ENCODE measurements at places on chromosomes 16 and 17. TPM values are rescaled to one million over a fixed set of nuclear protein-coding genes. Genes with fewer than 3 reads are reported as not detected.
A peak's percentile ranks its signal among the peaks of the same experiment; 100 is the strongest.

- DNase-seq = no peak
Measured at GRCh38 chr16:14308368-14308723, 237.2 kb downstream of the MRTFB start.

- DNase-seq = no peak
Measured at GRCh38 chr16:51876601-51876875, 670.4 kb downstream of the TOX3 start.

DNA sequence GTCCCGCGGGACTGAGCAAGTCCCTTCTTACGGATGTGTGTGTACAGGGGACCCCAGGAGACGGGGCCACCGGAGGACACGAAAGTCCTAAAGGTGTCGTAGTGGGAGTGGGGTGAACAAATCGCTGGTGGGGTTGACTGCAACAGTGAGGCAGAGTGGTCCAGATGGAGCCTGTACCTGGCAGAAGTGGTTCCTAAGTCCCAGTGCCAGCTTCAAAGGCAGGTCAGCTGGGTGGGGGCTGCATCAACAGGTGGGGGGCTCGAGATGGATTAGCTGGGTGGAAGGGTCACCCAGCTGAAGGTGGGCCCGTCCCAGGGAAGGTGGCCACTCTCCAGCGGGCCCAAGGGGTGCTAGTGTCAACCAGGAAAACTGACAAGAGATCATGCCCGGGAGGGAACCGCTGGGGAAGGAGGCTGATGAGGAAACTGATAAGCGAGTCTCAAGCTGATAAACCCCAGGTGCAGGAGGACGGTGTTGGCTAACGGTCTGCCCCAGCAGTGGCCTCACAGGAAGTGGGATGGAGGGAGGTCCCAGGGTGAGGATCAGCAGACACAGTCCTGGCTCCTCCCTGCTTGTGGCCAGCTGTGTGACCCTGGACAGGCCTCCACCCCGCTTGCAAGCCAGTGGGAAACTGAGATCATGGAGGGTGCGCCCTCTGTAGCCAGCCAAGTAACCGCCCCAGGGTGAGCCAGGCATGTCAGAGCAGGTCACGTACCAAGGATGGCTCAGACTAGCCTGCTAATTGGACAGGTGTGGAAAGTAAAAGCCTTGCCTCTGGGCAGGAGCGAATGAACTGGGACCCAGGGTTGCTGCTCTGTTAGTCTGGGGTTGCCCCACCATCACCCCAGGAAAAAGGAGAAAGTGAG, 1.0 kb downstream of the ORAI3 start:
- DNase-seq = no peak

- no peak for DNase-seq
Measured at GRCh38 chr16:57172721-57173290, 13.0 kb downstream of the PSME3IP1 start.

DNA sequence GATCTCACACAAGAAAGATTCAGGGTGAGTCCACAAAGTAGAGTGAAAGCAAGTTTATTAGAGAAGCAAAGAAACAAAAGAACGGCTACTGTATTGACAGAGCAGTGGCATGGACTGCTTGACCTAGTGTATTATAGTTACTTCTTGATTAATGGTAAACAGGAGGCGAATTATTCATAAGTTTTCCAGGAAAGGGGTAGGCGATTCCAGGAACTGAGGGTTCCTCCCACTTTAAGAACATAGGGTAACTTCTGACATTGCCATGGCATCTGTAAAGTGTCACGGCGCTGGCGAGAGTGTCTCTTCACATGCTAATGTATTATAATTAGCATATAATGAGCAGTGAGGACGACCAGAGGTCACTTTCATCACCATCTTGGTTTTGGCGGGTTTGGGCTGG, 93.2 kb downstream of the CACNG3 start:
- DNase-seq = no peak

GRCh38 chr16:82363026-82363816, 193.2 kb upstream of the MPHOSPH6 start:
- no peak for DNase-seq

DNA sequence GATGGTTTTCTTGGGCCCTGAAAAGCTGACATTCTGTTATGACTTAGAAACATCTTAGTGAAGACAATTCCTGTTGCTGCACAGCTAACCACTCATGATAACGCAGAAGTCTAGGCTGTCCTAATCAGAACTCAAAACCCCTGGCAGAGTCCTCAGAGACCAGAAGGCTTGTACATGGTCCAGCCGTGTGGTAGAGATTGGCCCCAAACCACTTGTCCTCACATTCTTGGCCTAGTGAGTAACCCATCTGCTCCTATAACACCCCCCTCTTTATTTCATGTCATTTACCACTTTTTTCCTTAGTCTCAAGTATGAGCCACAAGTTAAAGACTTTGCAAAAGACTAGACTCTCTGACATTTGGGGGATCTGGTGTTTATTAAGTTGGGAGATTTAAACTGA, 116.5 kb upstream of the ADAMTS18 start:
- DNase-seq = no peak

GRCh38 chr17:48131216-48131824, 23.8 kb downstream of the SNX11 start:
- DNase-seq = peak; percentile 65

DNA sequence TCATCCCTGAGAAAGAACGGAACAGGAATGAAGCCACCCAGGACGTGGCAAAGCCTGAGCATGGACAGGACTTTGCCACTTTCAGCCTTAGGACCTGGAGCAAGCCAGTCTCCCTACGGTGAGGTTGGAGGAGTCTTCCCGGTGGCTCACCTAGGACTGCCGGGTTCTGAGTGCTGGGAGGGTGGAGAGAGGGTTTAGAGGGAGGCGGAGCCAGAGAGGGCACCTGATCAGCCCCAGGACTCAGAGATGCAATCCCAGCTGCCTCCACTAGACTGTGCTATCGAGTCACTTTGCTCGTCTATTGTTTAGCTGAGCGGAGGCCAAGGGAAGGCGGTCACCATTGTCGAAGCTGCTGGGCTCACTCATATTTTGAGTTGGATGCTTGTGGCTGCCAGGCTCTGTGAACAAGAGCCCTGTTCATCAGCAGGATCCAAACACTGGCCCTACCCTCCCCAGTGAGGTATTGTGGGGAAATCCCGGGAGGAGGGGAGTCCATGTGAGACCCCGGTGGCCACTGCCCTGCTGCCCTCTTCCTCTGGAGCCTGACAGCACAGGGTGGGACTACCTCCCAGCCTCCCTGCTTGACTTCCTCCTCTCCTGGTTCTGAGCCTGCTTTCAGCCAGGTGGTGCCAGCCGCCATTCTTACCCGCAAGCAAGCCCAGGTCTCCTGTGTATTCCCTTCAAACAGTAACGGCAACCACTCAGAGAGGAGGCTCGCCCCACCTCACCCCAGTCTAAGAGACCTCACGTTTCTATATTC, 7.0 kb downstream of the KRT14 start:
- DNase-seq = peak; percentile 39

DNA sequence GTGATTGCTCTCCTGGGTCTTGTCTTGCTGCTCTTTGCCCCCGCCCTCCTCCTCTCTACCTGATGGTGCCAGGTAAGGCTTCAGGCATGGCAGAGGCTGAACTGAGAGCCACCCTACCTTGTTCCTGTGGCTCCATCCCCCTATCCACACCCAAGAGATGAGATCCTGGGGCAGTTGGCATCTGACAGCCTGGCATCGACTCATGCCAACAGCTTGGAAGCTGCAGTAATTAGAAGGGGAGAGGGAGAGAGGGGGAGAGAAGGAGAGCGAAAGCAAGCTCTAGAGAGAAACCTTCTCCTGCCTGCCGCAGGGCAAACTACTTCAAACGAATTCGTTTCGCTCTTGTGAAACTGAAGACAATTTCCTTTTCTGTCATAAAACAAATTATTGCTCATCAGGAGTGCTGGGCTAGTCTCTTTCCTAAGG, 13.8 kb upstream of the SP6 start:
- DNase-seq = peak; percentile 39

GRCh38 chr17:7972131-7972785, 30.2 kb upstream of the GUCY2D start:
- DNase-seq = no peak

GRCh38 chr17:44518032-44518431, 14.8 kb upstream of the GPATCH8 start:
- DNase-seq = no peak

DNA sequence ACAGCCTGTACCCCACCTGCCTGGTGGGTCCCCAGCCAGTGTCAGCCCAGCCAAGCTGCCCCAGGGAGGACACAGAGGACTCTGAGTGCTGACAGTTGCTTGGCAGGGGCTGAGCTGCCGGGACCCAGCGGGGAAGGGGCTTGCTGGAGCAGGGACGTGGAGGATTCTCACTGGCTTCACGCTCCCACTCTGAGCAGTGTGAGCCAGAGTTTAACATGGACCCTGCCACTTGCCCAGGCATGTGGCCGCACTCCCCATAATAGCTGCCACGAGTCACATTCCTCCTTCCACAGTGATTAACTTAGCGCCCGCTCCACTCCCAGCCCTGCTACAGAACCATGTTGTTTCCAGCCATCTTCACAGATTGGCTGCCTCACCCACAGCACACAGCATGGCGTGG, 31.2 kb downstream of the SREBF1 start:
- no peak for DNase-seq

- DNase-seq = peak; percentile 59
Measured at GRCh38 chr17:74199306-74200092, 4.0 kb upstream of the RPL38 start.

GRCh38 chr16:69935740-69936139, 15.4 kb upstream of the CLEC18A start:
- no peak for DNase-seq

Gene CCDC200
- not detected for total RNA-seq

Gene SP2
- 1.3 TPM for total RNA-seq

Gene PIMREG
- total RNA-seq = 15.1 TPM

Gene UBALD1
- 5.9 TPM for total RNA-seq

Gene FUS
- 36.5 TPM for total RNA-seq

Gene LMF1
- 8.9 TPM for total RNA-seq

All from thymus (tissue), 14 donors.